Gastrocnemius medialis (tissue), 4 donors: ENCODE measurements at places on chromosomes 4 and X.

- DNase-seq: no peak
These were observed 128.2 kb upstream of the ENPEP start for GRCh38 chr4:110347805-110348204.

DNA sequence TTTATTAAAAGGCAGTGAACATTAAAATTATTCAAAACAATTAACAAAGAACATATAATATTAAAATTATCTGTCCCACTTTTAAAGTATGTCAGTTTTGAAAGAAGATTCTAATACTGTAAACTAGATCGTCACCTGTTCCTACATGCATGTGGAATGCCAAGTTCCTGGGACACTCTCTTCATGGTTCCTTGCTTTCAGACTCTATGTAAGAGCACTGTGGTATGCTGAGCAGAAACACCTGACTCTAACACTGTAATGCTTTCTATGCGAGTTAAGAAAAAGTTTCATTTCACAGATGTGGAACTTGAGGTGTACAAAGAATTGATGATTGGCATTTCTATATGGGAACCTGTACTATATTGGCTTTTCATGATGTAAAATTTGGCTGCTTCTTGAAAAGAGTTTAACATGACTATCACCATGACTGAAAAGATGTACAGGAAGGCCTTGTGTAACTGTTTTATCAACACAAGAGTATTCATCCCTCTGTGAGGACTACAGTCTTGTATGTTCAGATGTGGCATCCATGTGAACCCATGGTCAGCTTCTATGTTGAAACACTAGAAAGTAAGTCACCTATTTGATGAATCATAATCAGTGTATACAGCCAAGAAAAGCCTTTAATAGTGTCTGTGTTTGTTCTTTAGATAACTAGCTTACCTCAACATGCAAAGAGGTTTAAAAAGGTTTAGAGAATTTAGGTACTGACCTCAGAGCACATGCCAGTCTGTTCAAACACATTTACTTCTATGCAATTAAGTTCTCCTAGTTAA is 354.5 kb downstream of the ARHGAP24 start:
- DNase-seq: no peak

- DNase-seq: no peak
These were observed 89.9 kb downstream of the SHISA3 start for GRCh38 chr4:42487230-42487629.

GRCh38 chr4:152815078-152815477 is 35.3 kb downstream of the ARFIP1 start:
- no peak for DNase-seq

DNA sequence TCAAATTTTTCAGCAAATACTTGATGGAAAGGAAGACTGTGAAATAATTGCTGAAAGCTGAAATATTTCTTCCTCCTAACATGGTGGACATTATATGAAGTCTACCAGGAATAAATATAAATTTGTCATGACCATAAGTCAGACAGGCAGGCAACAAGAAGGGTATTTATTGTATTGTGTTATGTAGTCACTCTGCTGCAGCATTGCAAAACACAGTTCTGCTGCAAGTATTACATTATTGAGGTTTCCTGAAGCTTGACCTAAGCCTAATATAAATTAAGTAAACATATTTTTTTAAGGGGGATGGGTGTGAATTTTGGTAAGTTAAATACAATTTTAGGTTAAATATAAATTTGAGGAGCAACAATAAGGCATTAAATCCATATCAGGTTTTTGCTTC is 60.2 kb upstream of the MAOA start:
- DNase-seq: no peak

DNA sequence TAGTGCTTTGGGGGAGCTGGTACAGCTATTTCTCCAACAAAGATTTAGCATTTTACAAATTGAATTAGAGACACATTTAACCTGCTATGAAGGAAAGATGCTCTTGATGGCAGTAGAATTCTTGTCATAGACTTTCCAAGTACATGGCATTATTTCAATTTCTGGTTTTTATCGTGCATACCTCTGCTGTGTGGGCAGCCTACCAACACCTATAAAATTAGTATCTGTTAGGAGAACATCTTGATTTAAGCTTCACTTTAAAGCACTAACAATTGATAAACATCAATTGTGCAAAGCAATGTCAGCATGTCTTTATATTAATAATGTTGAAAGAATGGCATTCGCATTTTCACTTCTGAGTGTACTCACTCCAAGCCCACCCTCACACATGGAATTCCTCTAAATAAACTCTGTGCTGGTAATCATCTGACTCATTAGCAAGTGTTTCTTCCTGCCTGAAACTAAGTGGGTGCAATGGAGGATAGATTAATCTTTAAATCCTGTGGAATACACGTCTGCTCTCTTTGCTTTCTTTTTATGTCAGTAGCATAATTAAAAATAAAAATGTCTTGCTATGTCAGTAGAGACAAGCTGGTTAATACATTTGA is 279.8 kb upstream of the MAGEB18 start:
- no peak for DNase-seq

DNA sequence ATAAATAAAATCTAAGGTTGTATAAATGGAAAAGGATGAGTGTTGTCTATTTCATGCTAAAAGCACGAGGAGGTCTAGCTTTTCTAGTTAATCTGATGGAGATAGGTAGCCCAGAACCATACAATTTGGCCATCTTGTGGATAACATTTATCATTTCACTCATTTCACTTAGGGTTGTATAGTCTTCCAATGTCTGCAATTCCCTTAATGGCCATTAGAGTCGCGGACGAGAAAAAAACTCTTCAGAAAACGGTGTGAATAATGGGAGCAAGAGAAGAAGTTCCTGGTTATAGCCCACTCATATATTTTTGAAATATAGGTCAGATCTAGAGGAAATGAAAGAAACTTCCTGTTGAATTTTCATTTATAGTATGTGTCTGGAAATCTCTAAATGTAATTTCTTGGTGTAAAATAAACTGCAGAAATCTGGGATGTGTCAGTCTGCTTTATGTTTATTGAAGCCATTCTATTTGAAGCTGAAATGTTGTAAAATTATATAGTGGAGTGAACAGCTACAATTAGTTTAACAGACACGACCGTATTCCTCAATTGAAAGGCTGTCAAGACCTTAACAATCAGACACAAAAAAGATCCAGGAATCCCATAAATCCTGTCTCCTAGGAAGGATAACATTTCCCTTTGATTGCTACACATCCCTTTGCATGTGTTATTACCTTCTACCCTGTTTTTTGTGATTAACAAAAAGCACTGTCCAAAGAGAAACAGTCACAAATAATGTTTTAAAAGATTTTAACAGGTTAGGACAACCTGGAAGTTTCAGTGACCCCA is 47.7 kb upstream of the MGST2 start:
- DNase-seq: no peak

- DNase-seq: no peak
These were observed 36.4 kb upstream of the CLCN4 start for GRCh38 chrX:10120331-10120730.

DNA sequence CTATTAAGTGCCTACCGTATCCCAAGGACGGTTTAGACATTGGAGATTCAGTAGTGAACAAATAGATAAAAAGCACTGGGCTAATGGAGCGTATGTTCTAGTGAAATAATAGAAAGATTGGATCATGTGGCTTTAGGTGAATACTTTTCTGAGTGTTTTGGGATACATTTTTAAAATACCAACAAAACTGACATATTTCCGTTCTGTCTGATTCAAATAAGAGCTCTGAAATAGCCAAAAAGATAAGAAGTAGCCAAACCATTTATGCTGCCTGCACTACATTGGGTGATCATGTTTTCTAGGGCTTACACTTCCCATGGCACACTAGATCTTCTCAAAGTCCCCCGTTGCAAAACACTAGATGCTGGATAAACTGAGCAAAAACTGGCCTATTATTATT is 14.2 kb downstream of the IGFBP7 start:
- no peak for DNase-seq

DNA sequence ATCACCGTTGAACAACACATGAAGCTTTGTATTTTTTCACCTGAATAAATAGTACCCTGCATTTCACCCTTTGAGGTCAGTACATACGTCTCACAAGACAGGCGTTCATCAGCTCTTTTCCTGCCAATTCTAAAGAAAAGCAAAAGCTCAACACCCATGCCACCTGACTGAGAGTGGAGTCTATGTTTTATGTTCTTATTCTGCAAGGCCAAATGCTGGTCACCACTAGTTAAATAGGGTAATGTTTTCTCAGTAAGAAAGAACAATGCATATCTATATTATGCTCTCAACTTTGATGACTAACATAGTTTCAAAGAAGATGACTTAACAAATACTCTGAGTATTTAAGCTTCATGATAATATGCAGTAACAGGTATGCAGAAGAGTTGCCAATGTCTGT is 336.3 kb upstream of the BMP3 start:
- no peak for DNase-seq

DNA sequence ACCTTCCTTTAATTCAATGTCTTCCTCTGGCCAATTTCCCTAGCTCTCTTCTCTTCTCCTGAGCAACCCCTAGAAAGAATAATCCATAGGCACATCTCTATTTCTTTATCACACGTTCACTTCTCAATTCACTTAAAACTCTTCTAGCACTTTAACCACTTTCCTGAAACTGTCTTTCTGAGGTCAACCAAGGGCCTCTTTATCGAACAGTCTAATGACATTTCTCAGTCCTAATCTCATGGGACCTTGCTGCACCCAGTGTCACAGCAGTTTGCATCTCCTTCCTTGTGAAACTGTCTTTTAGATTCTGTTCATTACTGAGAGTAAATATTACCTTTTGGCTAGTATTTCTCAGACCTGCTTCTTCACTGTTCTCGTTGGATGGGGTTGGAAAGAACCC is 285.3 kb upstream of the RASGEF1B start:
- no peak for DNase-seq
